CD8-positive, alpha-beta memory T cell (primary cell): ENCODE measurements at places on chromosomes 16 and 17.

GRCh38 chr17:77709594-77709993 lies 248.9 kb upstream of the TNRC6C start:
- no peak for DNase-seq

GRCh38 chr17:55344514-55344997 lies 77.1 kb downstream of the MMD start:
- no peak for DNase-seq

GRCh38 chr16:57051696-57052228 lies 40.6 kb upstream of the CPNE2 start:
- no peak for DNase-seq

GRCh38 chr17:27633312-27634025 lies 2.5 kb downstream of the LGALS9 start:
- DNase-seq = no peak
